ENCODE measurements at places on chromosomes 16 and 17. TPM values are rescaled to one million over a fixed set of nuclear protein-coding genes. Genes with fewer than 3 reads are reported as not detected.

DNA sequence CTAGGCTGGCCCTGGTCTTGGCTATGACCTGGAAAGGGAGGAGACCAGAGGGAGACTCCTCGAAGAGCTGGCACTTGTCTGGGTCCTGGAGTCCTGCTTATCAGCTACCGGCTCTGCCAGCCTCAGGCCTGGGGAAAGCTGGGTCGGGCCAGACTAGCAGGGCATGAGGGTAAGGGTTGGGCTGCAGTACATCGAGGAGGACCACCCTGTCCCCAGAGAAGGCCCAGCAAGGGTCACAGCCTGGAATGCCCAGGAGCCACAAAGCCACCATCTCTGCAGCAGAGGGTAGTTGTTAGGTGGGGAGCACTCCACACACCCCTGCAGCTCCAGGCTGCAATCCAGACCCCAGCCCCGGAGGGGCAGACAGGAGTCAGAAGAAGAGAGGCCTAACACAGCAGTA lies 54.0 kb downstream of the SLC6A2 start:
- ATAC-seq = no peak

DNA sequence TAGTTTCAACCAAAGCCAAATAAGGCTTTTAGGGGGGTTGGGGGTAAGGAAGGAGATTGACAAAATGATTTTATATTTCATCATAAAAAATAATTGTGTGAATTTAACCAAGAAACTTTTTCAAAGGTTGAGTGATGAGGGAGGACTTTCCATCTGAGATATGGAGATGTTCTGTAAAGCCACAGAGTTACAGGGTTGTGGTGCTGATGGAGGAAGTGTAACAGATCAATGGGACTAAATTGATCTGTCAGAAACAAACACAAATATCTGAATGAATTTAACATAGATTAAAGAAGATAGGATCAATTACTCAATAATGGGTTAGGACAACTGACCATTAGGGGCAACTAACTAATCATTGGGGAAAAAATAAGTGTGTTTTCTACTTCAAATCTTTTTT lies 14.2 kb upstream of the PIK3R5 start:
- no peak for ATAC-seq

- no peak for ATAC-seq
Measured at GRCh38 chr16:24051125-24051524, 205.0 kb upstream of the CACNG3 start.

Gene PLEKHM1
- 112 TPM for total RNA-seq

Gene GGNBP2
- 43.6 TPM for total RNA-seq

All from esophagus mucosa (tissue), 1 donor.